IPS DF 19.7 (cell line): ENCODE measurements at places on chromosomes 6 and 20.

GRCh38 chr6:128617285-128617684 lies 96.9 kb upstream of the PTPRK start:
- DNase-seq = no peak

GRCh38 chr6:37511201-37511600 lies 11.5 kb upstream of the CCDC167 start:
- no peak for DNase-seq

GRCh38 chr6:25714765-25715164 lies 39.8 kb upstream of the SLC17A4 start:
- DNase-seq = no peak

- DNase-seq = no peak
Measured at GRCh38 chr6:125192610-125192930, 39.0 kb downstream of the TPD52L1 start.

DNA sequence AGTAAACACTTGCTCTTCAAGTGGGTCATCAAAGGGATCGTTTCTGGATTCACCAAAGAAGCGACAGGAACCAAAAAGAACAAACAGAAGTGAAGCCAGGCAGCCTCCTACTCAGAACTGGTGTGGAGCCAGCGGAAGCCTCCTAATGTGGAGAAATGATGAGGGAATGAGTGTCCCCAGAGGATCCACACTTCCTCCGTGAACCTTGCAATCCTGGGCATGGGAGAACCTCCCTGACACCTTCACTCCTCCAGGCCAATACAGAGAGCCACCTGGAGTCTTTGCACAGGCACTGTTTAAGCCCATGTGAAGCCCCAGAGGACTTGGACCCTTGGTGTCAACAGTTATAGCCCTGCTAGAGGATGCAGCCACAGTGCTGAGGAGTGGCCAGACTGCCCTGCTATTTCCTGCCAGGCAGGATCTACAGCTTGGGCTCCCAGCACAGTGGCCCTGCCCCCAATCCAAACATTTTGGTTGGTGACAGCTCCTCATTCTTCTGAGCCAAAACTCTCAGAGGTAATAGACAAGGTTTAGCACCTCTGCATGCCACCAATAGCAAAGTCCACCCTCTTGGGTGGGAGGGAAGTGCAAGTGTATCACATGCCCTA lies 23.2 kb upstream of the SERINC1 start:
- DNase-seq = no peak

DNA sequence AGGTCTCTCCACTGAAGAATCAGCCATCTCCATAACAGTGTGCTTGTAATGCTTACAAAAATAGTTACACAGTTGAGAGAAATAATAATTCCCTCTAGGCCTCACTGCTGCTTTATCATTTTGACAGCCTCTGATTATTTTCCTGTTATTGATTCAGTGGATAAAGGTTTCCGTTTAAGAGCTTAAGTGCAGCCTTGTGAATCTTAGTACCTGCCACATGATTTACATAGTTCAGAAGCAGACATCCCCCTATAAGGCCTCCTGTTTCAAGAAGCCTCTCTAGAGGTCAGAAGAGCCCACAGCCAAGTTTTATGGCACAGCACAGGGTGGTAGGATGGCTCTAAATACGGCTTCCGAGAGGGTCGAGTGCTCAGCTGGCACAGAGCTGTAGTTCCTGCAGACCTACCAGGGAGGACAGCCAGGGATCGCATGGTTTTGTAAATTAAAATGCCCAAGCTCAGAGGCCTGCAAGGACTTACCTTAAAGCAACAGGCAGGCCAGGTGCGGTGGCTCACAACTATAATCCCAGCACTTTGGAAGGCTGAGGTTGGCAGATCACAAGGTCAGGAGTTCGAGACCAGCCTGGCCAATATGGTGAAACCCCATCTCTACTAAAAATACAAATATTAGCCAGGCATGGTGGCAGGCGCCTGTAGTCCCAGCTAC lies 17.6 kb upstream of the PYGB start:
- DNase-seq = no peak

GRCh38 chr20:50283922-50284810 lies 93.5 kb downstream of the CEBPB start:
- DNase-seq = no peak

DNA sequence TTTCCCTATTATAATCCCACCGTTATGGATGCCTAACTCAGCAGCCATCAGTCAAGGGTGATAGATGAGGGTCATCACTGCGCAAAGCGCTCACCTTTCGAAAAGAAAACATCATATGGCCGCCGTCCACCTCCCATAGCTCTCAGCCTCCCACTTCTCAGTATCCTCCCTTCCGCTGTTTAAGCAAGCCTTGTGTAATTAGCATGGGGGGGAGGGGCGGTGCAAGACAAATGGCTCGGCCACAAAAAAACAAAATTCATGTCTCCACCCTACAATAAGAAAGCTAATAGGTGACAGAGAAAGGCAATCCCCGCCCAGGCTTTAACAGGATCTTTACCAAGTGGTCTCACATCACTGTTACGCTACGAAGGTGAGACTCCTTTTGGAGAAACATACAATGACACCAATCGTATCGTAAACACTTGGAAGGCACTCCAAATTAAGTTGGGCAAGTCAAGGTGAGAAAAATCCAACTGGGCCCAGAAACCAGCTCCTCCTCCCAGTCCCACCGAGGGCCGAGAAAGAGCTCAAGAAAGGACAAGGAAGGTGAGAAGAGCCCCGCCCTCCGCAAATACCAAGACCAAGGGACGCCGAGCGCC lies 645 bp downstream of the DDX39B start:
- DNase-seq = no peak

- peak; percentile 52 for DNase-seq
Measured at GRCh38 chr20:20593447-20594170, 118.8 kb downstream of the RALGAPA2 start.

DNA sequence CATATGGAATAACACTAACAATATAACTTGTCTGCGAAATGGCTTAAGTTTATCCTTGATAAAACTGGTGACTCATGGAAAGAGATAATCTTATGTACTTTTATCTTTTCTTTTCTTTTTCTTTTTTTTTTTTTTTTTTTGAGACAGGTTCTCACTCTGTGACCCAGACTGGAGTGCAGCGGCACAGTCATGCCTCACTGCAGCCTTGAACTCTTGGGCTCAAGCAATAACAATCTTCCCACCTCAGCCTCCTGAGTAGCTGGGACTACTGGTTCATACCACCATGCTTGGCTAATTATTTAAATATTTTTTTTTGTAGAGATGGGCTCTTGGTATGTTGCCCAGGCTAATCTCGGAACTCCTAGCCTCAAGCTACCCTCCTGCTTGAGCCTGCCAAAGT lies 68.1 kb upstream of the SCGN start:
- no peak for DNase-seq

DNA sequence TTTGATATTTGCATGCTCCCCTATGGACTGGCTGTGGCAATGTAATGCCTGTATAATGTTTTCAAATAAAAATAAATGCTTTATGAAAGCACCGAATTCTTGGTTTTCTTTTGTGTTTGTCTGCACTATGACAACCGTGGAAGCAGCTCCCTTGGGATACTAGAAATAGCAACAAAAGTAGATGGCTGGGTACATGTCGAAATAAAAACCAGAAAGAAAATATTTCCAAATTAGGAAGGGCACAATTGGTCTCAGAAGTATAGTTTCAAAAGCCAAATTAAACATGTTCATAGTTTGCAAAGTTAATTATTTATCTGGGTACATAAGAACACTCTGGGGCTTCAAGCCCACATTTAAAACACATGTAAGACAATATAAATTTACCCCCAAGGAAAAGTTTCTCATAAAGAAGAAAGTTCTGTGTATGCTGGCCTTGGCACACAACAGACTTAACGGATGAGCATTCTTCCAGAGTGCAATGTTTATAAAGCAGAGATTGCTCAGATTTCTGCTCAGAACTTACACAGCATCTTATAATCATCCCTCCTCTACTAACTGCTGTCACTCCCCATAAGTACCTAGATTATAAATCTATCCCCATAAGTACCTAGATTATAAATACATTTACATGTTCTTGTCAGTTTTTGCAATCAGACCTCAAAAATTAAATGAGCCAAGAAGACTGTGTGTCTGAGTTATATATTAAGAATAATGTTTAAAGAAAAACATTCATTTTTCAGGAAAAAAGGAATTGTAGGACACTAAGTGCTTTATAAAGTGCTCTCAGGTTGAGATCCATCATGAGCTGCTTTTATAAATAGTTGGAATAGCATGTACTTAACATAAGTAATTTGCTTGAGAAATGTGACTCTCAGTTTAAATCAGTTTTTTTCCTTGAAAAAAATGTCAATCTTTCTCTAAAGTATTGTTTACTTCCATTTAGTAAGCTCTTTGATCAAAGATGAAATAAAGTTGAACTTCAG lies 230.2 kb upstream of the PLN start:
- no peak for DNase-seq

DNA sequence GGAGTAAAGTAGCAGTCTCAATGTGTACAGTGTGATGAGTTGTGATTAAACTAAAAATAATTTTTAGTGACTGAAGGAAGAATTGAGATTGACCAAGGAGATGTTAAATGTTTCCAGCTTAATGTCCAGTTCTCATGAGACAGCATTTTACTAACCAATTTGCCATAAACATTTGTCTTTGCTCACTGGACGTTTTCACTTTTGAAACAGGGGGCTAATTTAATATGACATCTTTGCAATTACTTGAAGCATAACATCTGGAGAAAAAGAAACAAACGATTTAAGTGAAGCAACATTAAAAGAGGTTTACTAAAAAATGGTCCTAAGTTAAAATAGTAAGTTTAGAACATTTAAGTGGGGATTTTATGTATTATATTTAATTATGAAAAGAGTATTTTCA lies 443.8 kb downstream of the BCKDHB start:
- no peak for DNase-seq

- no peak for DNase-seq
Measured at GRCh38 chr20:35166242-35166830, 5.5 kb upstream of the PROCR start.

DNA sequence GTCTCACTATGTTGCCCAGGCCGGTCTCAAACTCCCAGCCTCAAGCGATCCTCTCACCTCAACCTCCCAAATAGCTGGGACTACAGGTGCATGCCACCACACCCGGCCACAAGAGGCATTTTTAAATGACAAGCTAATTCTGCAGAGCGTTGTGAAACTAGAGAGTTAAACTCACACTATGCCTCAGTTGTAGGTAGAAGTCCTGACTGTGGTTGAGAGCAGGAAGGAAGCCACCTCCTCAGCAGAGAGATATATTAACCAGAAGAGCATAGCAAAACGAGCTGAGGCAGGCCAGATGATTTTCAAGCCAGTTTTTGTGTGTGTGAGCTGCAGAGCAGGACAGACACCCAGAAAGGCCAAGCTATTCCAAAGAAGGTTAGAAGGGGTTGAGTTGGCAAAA lies 150.3 kb downstream of the MBOAT1 start:
- no peak for DNase-seq

- DNase-seq = no peak
Measured at GRCh38 chr6:35752330-35752729, 15.5 kb downstream of the ARMC12 start.

DNA sequence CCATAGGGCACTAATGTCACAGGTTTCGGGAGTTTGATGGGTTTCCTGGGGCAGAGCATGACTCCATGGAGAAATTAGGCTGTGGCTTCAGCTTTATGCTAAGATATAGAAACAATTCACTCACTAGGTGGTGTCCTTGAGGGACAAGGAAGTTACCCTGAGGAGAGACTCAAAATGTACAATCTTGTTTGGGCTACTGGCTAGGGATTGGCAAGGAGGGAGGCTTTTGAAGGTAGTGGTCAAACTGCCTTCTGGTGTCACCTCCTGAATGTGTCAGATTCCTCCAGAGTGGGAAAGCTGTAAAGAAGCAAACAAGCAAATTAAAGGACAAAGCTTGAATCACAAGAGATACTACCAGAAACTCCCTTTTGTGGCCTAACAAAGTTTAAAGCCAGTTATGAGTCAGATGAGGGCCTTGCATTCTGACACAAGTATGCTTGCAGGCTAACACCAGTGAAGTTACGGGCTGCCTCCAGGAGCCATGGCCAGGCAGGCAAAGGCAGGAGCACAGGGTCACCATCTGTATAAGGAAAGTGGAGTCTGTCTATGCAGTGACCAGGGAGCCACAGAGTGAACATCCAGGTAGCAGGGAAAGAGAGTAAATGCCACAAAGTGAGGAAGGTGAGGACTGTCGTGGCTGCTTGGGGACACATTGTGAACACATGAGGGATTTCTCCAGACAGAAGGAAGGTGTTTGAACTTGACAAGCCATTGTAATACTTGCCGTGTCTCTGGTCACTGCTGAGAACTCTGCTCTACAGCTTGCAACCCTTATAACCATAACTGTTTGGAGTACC lies 107.7 kb upstream of the DTNBP1 start:
- DNase-seq = no peak

GRCh38 chr20:15544742-15545141 lies 1028.5 kb downstream of the KIF16B start:
- DNase-seq = no peak

GRCh38 chr20:53468587-53468986 lies 125.1 kb downstream of the ZNF217 start:
- no peak for DNase-seq

DNA sequence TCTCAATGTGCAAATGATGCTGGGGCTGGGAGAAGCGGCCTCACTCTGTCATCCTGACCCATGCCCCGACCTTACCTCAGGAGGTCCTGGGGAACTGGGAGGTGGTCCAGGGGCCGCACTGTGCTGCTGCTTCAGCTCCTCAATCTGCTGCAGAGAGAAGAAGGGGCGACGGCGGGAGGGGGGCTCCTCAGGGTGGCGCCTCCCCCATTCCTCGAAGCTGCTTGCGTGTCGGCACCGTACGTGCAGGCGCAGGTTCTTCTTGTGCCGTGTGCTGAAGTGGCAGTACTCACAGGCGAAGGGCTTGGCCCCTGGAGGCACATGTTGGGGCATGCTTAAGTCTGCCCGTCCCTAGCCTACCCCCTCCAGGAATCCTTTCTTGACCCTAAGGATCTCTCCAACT lies 12.9 kb downstream of the ZNF335 start:
- no peak for DNase-seq

- no peak for DNase-seq
Measured at GRCh38 chr6:26401987-26402658, at the start of gene BTN3A1. TSS of gene BTN3A1 (plus strand) at chr6:26402275. CDS start at chr6:26405564, 3,289 bp downstream.

- DNase-seq = no peak
Measured at GRCh38 chr6:92684386-92684785, 735.0 kb downstream of the EPHA7 start.

GRCh38 chr6:38857815-38858214 lies 142.7 kb downstream of the DNAH8 start:
- no peak for DNase-seq

GRCh38 chr6:68635706-68636513 lies 828 bp downstream of the ADGRB3 start:
- DNase-seq = no peak

GRCh38 chr6:70954750-70955149 lies 2.1 kb downstream of the B3GAT2 start:
- DNase-seq = no peak

GRCh38 chr6:127832381-127832780 lies 68.5 kb downstream of the THEMIS start:
- DNase-seq = no peak
